ENCODE measurements at places on chromosomes 7 and 10. TPM values are rescaled to one million over a fixed set of nuclear protein-coding genes. Genes with fewer than 3 reads are reported as not detected.

RINT1 gene
- 9.1 TPM for total RNA-seq

MKX gene
- total RNA-seq, result 0.22 TPM

- DNase-seq, result no peak
Observed at GRCh38 chr7:47294556-47295222, 287.2 kb downstream of the TNS3 start.

- no peak for DNase-seq
Observed at GRCh38 chr10:132475086-132475485, 62.5 kb upstream of the INPP5A start.

GRCh38 chr10:77261146-77261545 is 376.5 kb downstream of the KCNMA1 start:
- no peak for DNase-seq

Data from pancreas (tissue), 10 donors.